ENCODE measurements at places on chromosomes 3 and 15. TPM values are rescaled to one million over a fixed set of nuclear protein-coding genes. Genes with fewer than 3 reads are reported as not detected.

- peak; percentile 88 for DNase-seq
Measured at GRCh38 chr3:43001094-43001553, 22.0 kb downstream of the GASK1A start.

- no peak for DNase-seq
Measured at GRCh38 chr3:120983841-120984240, 75.8 kb downstream of the STXBP5L start.

DNA sequence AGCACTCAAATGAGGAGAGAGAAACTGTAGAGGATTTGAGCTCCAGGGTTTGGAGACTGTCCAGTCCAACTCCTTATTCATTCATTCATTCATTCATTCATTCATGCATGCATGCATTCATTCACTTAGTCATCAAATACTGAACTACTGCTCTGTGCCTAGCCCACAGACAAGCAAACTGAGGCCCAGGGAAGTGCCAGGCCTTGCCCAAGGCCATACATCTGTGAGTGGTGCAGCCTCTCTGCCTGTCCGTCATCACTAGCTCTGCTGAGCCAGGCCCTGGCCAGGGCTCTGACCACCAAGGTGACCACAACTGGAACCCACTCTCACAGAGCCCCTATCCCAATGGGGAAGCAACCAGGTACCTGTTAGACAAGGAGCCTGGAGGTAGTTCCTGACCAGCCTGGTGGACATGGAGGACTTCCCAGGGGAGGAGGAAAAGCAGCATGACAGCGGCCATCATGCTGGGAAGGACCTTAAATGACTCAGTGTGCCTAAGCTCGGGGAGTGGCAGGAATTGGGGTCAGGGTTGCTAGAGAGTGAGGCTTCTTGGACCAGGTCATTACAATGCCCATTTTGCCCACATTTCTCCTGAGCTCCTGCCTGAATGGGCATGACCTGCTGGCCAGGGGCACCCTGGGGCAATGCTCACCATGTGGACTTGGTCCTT lies 27.5 kb upstream of the RPL29 start:
- no peak for DNase-seq

GRCh38 chr3:44968447-44968858 lies 7.5 kb downstream of the ZDHHC3 start:
- DNase-seq: no peak

- DNase-seq: no peak
Measured at GRCh38 chr15:101135532-101136166, 116.2 kb downstream of the CHSY1 start.

DNA sequence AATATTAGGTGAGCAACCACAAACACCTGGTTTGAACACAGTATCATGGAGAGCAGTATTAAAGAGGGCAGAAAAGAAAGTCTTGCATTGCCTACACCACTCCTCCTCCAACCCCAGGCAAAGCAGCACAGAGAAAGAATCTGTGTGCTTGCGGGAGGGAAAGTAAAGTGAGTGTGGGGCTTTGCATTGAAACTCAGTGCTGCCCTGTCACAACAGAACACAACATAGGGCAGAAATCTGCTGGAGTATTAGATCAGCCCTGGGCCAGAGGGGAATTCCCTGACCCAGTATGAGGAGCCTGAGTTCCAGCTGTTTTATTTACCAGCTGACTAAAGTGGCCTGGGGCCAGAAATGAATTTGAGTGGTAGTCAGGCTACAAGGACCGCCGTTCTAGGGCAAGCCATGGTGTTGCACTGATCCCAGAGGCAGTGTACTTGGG lies 75.5 kb downstream of the SPATA16 start:
- no peak for DNase-seq

- DNase-seq: no peak
Measured at GRCh38 chr3:45211466-45212094, 14.5 kb downstream of the TMEM158 start.

Gene C2CD4A
- total RNA-seq: not detected

Gene SOX2
- 0.32 TPM for total RNA-seq
